Activated CD4-positive, alpha-beta T cell treated with anti-CD3 and anti-CD28 coated beads, Interleukin-2, amount 50 U/mL, for 16 hours (primary cell): ENCODE measurements at places on chromosomes 4 and X.
A peak's percentile ranks its signal among the peaks of the same experiment; 100 is the strongest.

DNA sequence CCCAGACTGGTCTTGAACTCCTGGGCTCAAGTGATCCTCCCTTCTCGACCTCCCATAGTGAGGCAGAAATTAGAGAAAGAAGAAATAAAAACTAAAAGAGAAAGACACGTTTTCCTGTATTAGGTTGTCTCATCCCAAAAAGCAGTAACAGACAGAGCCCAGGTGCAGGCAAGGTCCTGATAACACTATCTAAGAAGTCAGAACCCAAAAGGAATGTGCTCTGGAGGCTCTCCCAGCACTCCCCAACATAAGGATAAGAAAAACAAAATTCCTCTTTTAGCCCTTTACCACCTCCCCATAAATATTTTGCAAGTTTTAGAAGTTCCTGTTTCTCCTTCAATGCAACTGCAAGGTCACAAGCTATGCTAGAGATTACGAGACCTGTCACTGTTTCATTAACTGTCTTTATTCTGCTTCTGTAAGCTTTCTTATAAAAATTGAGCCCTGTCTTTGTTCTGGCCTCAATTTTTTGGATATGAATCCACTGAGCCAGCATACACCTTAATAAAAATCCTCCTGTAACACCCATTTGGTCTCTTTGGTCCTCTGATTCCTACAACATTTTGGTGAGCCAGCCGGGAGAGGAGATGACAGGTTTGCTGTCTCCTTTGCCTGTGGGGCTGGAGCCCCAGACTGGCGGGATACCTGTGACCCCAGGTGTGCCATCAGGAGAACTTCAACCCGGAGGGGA, 25.9 kb downstream of the LIAS start:
- DNase-seq, result no peak

DNA sequence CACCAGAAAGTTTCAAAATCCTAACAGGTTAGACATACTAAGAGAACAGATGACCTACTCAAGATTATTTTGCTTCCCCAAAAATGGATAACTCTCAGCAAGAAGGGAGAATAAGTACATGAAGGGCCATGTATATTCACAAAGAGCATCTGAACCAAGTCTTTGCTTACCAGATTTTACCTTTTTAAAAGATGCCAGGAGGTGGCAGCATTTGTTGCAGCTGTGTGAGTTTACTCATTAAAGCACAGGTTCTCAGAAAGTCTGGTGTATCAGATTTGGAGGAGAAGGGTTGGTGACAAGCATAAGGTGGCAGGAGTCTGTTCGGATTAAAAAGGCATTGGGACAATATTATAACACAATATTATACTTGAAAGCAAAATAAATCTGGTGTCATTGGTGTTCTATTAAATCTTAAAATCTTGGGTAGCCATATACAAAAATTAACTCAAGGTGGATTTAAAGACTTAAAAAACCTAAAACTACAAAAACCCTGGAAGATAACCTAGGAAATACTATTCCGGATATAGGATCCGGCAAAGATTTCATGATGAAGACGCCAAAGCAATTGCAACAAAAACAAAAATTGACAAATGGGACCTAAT, 51.3 kb upstream of the NFKB1 start:
- DNase-seq, result peak; percentile 69

DNA sequence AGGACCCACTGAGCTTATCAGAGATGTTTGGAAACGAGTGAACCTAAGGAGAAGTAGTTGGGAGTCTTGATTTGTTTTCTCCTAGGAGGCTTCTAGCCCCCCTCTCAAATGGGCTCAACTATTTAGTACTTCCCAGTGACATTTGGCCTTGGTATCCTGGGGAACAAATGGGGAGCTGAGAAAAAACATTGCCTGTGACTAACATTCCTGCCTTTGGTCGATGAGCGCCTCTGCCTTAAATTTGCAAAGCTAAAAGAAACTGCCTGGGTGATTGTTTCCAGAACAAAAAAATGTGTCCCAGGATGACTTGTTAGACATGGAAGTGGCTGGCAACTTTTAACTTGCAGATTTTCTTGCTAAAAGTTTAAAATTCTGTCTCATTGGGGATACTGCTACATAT, 58.8 kb upstream of the IGFBP7 start:
- no peak for DNase-seq

DNA sequence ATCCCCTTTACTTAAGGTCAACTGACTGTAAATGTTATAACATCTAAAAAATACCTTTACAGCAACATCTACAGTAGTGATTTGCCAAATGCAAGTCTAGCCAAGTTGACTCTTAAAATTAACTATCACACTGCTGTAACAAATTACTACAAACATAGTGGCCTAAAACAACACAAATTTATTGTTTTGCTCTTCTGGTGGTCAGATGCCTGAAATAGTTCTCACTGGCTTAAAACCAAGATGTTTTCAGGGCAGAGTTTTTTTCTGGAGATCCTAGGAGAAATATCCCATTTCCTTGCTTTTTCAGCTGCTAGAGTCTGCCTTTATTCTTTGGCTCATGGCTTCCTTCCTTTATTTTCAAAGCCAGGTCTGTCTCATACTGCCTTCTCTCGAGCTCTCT, 120.5 kb downstream of the ADGRL3 start:
- no peak for DNase-seq

DNA sequence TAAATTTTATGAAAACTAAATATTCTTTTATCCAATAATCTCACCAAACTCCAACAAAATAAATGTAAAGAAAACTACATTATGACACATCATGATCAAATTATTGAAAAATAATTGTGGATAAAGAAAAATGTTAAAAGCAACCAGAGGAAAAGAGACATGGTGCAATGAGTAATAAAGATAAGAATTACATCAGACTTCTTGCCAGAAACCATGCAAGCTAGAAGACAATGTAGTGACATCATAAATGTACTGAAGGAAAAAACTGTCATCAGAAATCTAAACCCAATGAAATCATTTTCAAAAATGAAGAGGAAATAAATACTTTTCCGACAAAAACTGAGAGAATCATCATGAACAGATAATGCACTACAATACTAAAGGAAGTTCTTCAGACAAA, 135.9 kb upstream of the EOLA2 start:
- DNase-seq, result no peak

GRCh38 chr4:162797108-162797507, 369.6 kb downstream of the NAF1 start:
- DNase-seq, result no peak

DNA sequence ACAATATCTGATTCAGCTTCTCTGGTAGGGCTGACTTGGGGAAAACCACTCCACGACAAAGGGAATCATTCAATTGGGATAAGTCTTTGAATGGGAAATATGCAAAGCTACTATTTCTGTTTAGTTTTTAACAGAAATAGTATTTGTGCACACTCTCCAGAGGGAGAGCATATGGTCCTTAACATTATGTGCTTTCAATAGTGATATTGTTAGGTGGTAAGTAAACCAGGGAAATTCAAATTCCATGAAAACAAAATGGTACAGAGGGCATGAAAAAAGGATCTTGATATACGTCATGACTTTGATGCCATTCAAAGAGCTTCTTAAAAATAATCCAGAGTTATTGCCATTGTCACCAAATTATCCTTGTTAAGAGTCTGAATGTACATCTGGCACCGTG, 47.1 kb upstream of the CITED1 start:
- DNase-seq, result no peak

GRCh38 chrX:71256051-71256450, 2.1 kb upstream of the ZMYM3 start:
- no peak for DNase-seq

GRCh38 chr4:6008766-6009385, 9.4 kb downstream of the C4orf50 start:
- no peak for DNase-seq

GRCh38 chrX:86322913-86323312, 174.7 kb downstream of the DACH2 start:
- no peak for DNase-seq

DNA sequence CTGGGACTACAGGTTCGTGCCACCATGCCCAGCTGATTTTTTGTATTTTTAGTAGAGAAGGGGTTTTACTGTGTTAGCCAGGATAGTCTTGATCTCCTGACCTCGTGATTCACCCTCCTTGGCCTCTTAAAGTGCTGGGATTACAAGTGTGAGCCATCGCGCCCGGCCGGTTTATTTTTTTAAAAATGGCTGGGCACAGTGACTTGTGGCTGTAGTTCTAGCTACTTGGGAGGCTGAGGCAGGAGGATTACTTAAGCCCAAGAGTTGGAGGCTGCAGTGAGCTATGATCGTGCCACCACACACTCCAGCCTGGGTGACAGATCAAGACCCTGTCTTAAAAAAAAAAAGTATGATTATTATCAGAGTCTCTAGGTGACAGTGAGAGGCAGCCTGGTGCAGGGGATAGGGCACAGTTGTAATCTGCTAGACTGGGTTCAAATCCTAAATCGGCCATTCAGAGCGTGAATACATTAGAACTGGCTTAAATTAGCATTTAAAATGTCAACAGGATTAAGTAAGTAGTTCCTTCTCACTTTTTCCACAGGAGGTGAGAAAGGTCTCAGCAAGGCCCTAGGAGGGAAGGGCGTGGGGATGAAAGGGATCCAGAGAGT, 435 bp upstream of the MGST2 start:
- no peak for DNase-seq

DNA sequence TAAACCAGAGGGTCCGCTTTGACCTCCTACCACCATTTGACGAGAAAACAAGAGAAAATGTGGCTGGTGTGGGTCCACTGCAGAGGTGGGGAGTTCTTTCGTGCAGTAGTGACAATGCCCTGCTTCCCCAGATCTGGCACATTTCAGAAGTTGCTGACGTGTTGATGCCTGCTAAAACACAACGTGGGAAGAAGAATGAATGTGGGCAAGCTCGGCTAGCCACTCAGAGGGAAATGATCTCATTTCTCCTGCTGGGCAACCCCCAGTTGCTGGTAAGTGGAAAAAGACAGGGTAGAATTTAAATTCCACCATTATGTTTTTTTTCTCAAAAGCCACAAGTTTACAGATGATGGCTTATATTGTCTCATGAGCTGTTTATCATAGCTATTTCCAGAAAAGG, 77.9 kb downstream of the LUZP4 start:
- no peak for DNase-seq

DNA sequence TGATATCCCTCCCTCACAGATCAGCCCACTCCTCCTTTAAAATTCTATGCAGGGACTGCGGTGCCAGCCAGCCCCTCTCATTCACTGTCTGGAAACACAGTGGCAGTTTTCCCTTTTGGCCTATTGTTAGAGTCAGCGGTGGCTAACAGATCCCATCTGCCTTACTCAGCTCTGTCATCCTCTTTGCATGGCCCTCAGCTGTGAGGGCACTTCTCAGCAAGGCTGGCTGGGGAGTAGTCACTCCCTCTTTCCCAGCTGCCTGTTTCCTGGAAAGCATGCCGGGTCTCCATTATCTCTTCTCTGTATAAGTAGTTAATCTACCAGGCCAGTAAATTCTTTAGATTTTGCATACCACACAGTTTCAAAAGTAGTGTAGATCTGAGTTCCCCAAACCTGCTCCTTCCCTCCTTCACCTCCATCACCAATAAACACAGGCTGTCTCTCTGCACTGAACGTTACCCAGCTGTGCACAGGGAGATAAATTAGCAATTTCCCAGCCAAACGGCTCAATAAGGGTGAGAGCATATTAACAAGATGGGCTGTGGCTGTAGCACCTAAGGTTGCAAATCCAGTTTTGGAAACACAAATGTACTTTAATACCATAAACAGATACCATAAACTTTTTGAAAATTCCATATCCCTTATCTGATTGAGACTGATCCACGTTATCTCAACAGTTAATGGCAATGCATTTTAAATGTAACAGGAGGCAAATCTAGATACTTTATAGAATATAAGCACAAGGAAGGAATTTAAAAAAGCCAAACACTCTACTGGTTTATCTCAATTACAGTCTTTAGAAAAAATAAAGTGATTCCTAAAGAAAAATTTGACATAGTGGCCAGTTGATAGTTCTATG, 229.3 kb downstream of the ANKRD50 start:
- DNase-seq, result no peak

- no peak for DNase-seq
Measured at GRCh38 chrX:124462931-124463330, 116.6 kb downstream of the SH2D1A start.

DNA sequence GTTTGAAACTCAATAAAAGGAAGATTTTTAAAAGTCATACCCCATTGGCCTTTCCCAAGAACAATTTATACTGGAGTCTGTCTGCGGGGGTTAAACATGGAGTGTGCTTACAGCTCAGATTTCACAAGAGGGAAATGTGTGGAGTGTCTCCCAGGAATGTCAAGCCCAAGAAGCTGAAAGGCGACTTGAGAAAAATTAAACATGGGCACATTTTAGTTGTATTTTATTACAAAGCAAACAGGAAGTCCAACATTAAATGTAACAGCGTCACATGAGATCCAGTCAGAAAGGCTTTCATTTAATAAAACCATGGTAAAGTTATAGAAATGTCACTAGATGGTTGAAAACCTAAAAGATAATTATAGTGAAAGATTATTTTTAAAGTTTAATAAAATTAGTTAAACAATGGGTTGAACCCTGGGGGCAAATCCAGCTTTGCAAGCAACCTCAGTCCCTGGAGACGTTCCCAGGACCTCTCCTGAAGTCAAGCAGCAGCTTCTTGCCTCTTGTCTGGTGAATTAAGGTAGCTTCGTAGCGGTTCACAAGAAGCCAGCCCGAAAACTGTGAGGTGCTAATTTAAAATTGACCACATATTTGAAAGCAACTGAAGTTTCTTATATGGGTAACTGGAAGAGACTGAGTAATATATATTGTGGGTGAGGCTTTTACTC, 168.4 kb upstream of the EDNRA start:
- no peak for DNase-seq

- DNase-seq, result no peak
Measured at GRCh38 chr4:3315566-3315965, 22.7 kb downstream of the RGS12 start.

GRCh38 chr4:10143171-10143570, 26.6 kb upstream of the WDR1 start:
- DNase-seq, result no peak

GRCh38 chr4:91924625-91925024, 379.1 kb upstream of the GRID2 start:
- DNase-seq, result no peak
